ENCODE measurements at places on chromosomes 16 and 17.

DNA sequence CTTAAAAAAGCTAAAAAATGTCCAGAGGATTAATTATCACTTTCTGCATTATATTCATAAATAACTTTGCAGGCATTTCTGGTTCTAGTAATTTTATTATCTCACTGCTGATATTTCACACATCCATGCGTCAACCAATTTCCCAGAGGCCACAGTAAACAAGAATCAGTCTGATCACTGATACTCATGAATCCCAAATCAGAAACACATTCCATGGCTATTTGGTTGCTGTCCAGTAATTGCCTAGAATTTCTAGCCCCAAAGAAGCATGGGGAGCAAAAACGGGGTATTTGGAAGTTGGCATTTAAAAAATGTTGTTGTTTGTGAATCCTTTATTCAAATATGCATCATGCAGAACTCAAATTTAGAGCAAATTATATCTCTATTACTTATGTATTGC, 244.8 kb downstream of the CDH8 start:
- DNase-seq: no peak

- DNase-seq: no peak
These were observed 20.7 kb downstream of the ADAP2 start for GRCh38 chr17:30942308-30943079.

DNA sequence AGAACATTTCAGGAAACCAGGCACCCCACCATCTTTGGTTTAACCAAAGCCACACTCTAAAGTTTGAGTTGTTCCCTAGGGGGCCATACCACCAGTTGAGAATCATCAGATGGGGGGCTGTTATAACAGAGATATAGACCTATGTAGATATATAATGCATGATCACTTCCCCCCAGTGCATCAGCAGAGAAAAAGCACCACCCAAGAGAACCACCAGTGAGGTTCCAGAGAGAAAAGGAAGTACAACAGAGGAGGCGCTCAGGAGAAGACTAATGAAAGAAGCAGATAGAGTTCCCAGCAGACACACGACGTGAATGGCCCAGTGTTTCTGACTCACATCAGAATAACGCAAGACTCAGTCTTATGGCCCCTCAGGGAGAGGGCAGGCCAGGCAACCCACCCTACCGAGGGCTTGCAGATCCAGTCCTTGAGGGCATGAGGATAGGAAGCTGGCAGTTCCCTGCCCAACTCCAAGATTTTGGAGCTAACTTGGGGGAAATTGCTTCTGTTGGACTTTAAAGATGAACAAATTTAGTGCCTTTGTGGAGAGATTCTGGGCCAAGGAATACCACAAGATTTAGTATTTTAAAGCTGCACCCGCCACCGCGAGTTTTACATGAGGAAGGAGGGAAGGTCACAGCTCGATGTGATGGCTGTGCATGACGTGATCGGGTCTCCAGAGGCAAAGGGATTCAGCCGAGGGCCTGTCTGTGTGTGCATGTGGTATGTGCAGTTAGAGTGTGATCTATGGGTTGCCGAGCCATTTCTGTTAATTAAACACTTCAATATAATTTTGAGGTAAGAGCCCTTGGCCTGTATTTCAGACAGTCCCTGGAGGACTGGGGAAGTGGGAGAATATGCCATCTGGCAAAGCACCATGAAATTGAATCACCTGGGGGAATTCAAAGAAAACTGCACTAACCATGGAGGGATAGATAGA, 53.1 kb downstream of the AIPL1 start:
- DNase-seq: no peak

GRCh38 chr17:45923511-45924268, 29.3 kb downstream of the MAPT start:
- no peak for DNase-seq

DNA sequence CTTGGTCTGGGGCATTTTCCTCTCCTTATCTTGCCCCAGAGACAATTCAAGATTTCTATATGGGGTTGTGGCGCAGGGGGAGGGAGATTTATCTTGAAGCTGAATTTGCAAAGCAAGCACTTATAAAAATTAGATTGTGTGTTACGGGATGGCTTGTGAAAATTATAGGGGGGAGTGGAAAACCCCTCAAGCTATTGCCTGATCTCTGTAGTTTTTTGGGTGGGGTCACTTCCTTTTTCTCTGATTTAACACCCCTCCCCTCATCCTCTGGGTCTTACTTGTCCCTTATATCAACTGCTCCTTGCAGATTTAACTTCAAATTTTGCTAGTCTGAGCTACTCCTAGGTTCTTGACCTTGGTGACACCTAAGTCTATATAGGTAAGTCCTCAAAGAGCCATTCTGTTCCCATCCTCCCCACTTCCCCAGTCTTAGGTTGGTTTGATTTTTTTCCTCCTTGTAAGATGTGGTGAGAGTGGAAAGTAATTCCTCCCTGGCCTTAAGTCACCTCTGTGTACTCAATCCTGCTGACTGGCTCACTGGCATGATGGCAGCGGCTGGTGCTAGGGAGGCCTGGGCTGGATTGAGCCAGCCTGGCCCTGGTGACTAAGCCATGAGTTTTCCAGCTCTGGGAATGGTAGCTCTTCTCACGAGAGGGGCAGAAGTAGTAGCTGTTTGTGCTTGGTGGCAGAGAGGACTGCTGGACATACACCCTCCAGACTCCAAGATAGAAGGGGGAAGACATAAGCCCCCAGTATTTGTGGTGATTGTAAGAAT, 2.3 kb downstream of the ARL4D start:
- DNase-seq: no peak

DNA sequence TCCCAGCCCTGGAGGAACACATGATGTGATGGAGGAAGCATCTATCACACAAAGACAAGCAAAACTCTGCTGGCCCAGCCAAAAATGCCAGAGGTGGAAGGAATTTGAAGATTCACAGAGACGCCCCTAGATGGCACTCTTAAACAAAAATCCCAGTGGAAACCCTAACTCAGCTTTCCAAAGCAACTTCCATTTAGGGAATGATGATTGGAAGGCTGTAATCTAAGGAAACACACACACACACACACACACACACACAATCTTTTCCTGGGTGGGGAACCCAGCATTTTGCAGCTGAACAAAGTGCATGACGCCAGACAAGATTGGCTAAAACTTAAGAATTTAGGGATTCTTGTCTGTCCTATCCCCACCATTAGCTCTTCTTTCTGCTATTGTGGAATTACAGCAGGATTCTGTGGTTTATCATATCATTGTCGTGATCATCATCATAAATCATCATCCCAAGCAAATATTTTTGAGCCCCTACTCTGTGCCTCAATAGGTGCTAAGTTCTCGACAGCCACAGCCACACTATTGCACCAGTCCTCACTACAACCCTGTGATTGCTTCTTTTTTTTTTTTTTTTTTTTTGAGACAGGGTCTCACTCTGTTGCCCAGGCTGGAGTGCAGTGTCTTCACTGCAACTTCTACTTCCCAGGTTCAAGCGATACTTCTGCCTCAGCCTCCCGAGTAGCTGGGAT, 1.6 kb upstream of the LDAF1 start:
- DNase-seq: no peak

GRCh38 chr17:42895185-42895555, 5.4 kb upstream of the G6PC1 start:
- DNase-seq: no peak
